Sigmoid colon (tissue), 7 donors: ENCODE measurements at places on chromosomes 7 and 10.

GRCh38 chr7:151064993-151065392 lies 5.6 kb downstream of the SLC4A2 start:
- DNase-seq, result no peak

- DNase-seq, result no peak
Observed at GRCh38 chr7:78169992-78170391, 371.4 kb downstream of the PHTF2 start.

GRCh38 chr10:23516530-23516929 lies 77.7 kb downstream of the OTUD1 start:
- no peak for DNase-seq

DNA sequence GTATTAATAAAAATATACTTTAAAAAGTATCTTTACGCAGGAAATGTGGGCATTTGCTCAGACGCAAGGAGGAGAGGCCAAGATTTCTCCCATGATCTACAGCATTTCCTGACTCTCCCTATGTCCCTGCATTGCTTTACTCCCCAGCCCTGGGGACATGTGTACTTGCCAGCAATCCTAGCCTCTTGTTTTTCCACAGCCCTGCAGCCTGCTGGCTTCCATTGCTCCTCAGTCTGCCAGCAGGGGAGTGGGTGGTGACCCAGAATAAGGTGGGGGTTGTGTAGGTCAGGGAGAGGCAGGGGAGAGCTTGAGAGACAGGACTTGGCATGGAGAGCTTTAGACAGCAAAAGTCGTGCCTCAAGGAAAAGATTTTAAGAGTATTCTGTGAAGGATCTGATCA lies 307.7 kb downstream of the CDK14 start:
- DNase-seq, result no peak

DNA sequence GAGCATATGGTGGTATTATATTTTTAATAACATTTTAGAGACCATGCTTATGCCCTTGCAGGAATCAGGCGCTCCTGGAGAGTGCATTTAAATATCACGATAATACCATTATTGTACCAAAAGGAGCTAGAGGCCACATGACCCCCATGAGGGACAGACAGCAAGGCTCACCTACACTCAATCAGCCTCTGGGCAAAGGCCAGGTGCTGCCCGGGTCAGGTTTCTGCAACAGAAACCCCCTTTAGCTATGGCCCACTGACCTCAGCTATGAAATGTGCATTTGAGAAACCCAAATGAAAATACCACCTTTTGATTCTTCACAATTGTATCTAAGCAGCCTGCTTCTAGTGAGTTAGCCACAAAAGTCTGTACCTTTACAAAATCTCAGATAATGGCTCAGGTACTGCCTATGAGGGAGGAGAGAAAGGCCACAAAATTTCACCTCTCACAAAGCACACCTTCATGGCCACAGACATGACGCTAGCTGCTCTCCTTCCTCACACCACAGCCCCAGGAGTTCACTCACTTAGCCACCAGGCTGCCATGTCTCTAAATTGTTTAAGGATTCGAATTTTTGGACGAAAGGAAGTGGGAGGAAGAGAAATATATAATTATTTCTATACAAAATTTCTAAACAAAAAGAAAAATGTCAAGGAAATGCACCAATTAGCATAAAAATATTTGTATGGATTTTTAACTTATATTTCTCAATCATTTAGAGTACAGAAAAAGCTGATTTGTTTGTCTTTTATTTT lies 79.9 kb downstream of the GLI3 start:
- DNase-seq, result no peak

DNA sequence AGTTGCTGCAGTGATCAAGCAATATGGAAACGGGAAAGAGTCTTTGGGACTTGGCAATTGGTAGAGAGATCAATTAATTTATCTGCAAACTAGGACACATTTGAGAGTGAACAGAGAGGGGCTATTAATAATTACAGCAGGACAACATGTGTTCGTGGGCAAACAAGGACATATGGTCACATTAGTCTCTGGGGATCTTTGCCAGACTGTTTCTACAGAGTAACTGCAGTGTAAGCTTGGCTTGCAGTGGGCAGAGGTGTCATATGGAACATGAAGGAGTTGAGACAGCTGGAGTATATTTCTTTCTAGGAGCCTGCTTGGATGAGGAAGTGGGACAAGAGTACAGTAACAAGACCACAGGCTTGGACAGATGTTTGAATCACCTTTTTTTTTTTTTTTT lies 232.1 kb upstream of the LYZL1 start:
- no peak for DNase-seq

DNA sequence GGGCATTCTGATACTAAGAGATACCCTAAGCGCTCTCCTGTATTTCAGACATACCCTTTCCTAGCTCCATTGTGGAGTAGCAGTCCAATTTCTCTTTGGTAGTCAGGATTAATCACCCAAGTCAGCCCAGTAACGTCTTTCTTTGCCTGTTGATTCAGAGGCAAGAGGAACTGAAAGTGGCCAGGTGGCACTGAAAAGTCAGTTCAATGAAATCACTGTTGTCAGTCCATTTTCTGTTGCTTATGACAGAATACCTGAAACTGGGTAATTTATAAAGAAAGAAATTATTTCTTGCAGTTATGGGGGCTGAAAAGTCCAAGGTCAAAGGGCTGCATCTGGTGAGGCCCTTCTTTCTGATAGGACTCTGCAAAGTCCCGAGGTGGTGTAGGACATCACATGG lies 40.2 kb downstream of the ANKRD61 start:
- no peak for DNase-seq

GRCh38 chr7:84083846-84084245 lies 110.7 kb downstream of the SEMA3A start:
- no peak for DNase-seq

DNA sequence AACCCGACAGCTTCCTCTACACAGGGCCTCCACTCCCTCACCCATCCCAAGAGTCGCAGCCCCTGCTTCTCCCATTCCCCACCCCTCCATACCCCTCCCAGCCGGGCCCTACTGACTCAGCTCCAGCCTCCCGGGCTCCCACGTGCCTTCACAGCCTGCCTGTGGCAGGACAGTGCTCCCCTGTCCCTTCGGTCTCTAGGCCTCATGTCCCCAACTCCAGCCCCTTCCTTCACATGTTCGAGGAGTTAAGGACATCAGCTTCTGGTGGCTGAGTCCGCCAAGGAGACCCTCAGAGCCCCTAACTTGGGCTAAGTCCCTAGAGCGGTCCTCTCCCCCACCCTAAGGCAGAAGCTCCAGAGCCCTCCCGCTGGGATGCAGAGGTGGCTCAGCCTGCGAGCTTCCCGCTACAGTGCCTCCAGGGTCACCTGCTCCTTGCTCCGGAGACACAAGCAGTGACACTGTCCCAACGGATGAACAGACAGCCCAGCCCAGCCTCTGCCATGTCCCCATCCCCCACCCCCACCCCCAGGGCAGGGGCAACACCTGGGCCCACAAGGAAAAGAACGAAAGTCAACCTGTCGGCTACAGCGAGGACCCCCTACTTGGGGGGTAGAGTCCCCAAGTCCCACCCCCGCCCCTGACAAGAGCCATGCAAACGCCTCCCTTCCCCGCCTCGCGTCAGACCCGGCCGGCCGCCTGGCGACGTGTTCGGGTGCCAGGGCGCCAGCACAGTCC lies 716 bp downstream of the SMARCD3 start:
- peak; percentile 68 for DNase-seq

GRCh38 chr10:74598891-74599566 lies 227.4 kb upstream of the KAT6B start:
- DNase-seq, result no peak

GRCh38 chr10:114115661-114116445 lies 58.1 kb downstream of the CCDC186 start:
- no peak for DNase-seq

GRCh38 chr10:52313256-52313932 lies 687 bp upstream of the DKK1 start:
- DNase-seq, result no peak

- DNase-seq, result no peak
Observed at GRCh38 chr10:97584798-97585438, 729 bp downstream of the HOGA1 start.

DNA sequence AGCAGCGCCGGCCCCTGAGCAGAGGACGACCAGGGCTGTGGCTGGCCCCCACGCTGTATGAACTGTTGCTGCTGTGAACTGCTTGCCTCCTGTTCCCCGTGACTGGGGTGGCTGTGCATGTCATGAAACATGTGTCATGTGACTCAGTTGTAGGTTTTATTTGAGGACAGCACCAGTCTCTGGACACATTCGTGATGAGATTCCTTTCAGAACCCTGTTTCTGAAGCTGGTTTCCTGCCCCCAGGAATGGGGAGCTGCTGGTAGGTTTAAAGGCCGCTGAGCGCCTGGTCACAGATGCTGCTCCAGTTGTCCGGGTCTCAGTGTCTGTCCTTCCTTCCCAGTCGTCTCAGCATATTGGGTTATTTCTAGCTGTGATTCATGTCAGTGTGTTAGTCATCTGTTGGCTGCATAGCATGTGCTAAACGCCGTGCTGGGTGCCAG lies 79.1 kb upstream of the PPIF start:
- no peak for DNase-seq

DNA sequence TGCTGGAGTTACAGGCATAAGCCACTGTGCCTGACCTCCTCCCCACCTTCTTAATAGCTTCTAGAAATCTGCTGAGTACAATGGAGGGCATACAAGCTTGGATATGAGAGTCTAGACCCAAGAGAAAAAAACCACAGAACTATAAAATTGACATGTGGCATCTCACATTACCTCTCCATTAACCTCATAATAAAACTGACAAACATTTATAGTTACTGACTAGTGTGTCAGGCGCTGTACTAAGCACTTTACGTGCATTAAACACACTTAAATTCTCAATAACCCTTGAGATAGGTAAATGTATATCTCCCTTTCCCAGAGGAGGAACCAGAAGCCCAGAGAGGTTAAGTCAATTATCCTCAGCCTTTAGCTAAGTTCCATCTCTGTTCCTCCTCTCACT lies 300.5 kb upstream of the MYO3A start:
- no peak for DNase-seq

DNA sequence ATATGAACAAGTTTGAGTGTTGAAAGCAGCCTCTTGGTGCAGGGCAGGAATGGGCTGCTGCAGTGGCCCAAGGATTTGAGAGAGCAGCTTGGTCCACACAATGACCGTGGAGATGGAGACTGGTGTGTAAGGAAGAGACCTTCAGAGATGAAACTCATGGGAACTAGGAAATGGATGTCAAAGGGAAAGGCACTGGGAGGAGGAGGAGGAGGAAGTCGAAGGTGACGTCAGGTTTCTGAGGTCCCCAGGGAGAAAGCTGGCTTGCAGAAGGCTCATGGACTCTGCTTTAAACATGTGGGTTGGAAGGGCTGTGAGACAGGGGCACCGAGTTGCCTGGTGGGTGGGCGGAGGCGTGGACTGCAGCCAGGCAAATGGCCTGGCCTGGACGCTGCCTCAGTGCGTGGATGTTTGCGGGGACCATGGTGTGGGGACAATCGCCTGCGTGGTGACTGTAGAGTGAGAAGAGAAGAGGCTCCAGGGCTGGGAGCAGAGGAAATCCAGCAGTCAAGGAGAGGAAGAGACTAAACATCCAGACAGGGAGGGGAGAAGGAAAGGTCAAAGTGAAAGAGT lies 14.6 kb downstream of the C10orf71 start:
- no peak for DNase-seq

DNA sequence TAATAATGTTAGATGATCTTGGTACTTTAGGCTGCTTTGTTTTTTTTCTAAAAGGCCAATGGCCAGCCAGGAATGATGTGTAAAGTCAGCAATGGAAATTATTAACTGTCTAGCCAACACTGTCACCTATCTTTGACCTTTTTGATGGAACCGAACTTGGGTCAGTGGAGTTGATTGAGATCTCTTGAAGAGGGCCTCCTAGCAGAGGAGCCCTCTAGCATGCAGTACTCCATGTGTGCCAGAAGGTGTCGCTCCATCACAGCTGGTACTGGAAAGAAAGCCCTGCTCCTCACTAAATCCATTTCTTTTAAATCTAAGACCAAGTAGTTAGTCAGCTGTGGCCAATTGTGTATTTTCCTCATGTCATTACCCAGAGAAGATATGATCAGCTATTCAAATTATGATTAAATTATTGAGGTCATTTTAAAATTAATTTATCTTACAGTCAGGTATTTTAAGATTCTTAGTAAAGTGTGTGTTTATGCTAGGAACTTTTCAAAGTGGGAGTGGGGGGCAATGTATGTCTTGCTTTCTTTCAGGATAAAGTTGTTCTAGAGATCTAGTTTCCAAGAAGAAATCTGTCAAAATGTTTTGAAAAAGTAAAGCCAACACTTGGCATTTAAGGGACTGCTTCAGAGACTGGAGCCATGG lies 33.1 kb upstream of the CROT start:
- no peak for DNase-seq

- no peak for DNase-seq
Observed at GRCh38 chr10:1464881-1465417, 272.4 kb downstream of the ADARB2 start.

DNA sequence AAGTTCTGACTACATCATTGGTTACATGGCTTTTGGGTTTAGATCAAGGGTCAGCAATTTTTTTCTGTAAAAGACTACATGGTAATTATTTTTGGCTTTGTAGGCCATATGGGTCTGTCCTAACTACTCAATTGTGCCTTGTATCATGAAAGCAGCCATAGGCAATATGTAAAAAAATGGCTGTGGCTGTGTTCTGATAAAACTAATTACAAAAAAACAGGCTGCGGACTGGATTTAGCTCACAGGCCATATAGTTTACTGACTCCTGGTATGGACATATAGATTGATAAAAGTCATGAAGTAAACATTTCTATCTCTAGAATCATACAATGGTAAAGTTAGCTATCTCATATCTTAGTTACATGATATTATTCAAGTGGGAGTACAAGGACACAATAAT lies 375.4 kb downstream of the THSD7A start:
- DNase-seq, result no peak

- DNase-seq, result no peak
Observed at GRCh38 chr7:92837000-92837749, 802 bp upstream of the CDK6 start.

GRCh38 chr7:48512892-48513291 lies 341.6 kb downstream of the ABCA13 start:
- DNase-seq, result no peak

GRCh38 chr10:133377025-133377817 lies 1.8 kb upstream of the PAOX start:
- DNase-seq, result no peak
